ENCODE measurements at places on chromosomes 3 and 15.

DNA sequence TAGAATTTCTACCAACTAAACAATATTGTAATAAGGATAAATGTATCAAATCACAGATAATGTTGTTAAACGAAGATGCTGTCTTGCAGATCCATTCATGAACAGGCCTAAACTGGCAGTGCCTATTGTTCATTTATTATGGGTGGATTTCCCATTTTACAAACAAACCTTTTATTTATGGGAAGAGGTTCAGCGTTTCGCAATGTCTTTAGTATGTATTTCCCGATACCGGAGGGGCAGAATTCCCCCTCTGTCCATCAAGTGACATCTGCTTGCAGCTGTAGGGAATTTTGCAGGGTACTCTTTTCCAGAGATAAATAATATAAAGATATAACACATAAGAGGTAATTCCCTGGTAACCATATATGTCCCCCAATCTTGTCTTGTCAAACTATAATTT is 5.7 kb downstream of the CEP19 start:
- no peak for DNase-seq

DNA sequence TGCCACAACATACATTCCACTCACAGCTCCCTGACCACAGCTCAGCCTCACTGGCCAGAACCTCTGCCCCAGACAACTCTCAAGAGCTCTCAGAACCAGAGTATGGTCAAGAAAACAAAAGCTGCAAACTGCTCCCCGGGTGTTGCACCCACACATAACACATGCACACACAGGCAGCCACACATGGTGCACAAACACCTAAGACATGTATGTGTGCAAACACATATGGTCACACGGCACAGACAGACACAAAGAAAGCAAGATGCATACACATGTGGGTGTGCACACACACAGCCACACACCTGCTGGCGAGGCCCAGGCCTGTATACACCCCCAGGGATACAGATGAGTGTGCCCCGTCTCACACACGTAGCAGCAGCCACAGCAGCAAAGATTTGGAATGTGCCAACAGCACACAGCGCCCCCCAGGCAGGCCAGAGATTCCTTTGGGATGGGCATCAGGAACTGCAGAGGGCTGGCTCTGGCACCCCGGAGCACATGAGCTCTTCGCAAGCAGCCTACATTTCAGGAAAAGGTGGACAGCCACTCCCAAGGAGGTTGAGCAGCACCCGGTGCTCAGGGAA is 6.6 kb downstream of the KLF15 start:
- no peak for DNase-seq

- no peak for DNase-seq
These were observed 53.8 kb upstream of the PIK3CB start for GRCh38 chr3:138888560-138888959.

DNA sequence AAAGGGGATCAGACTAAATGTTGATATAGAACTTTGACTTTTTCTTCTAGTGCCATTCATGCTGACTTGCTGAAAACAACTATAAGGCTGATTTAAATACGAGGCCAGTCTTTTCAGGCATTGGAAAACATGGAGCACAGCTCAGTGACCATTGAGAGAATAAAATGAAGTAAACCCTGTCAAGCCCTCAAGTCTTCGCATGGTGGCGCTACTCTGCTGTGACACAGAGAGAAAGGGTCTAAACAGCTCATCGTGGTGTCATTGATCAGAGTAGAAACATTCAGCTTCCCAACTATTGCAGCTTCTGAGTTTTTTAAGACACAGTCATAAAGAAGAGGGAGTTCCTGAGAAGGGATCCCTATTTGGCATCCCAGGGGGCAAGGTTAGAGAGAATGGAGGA is 716.2 kb downstream of the DIPK2A start:
- no peak for DNase-seq

GRCh38 chr15:61501815-61502389 is 272.8 kb upstream of the RORA start:
- no peak for DNase-seq

- DNase-seq, result no peak
These were observed 317.5 kb upstream of the TRIM42 start for GRCh38 chr3:140360332-140360731.
